ENCODE measurements at places on chromosomes 5 and 9. TPM values are rescaled to one million over a fixed set of nuclear protein-coding genes. Genes with fewer than 3 reads are reported as not detected.

The ARPC5L gene
- 74.0 TPM for total RNA-seq

The C5orf34 gene
- total RNA-seq, result 4.3 TPM

The APBB3 gene
- total RNA-seq, result 8.6 TPM

The PFN3 gene
- total RNA-seq, result not detected

The ARL14EPL gene
- total RNA-seq, result not detected

The IFNK gene
- total RNA-seq, result not detected

The PPP2R2B gene
- 0.19 TPM for total RNA-seq

The NEUROG1 gene
- not detected for total RNA-seq

The TSSK1B gene
- total RNA-seq, result not detected

The DMGDH gene
- total RNA-seq, result not detected

The OR1J2 gene
- total RNA-seq, result not detected

The C9orf153 gene
- total RNA-seq, result 0.14 TPM

The CDKN2B-AS1 gene
- not detected for total RNA-seq

The SLC36A3 gene
- not detected for total RNA-seq

The TNFSF15 gene
- total RNA-seq, result 0.16 TPM

The ACSL6 gene
- not detected for total RNA-seq

The ANKRD31 gene
- total RNA-seq, result 0.06 TPM

The STXBP1 gene
- total RNA-seq, result 14.6 TPM

The LAMC3 gene
- total RNA-seq, result 2.0 TPM

The QRFP gene
- not detected for total RNA-seq

The ELOVL7 gene
- total RNA-seq, result 12.0 TPM

The SH3PXD2B gene
- 12.4 TPM for total RNA-seq

The PHPT1 gene
- total RNA-seq, result 308 TPM

The LRRC19 gene
- not detected for total RNA-seq

The PTGES gene
- 131 TPM for total RNA-seq

The ZNF879 gene
- total RNA-seq, result 0.65 TPM

The SOX30 gene
- not detected for total RNA-seq

The IFNA21 gene
- total RNA-seq, result not detected

The LCN15 gene
- total RNA-seq, result 0.26 TPM

The BSPRY gene
- not detected for total RNA-seq

The RFESD gene
- 2.5 TPM for total RNA-seq

The SH3GL2 gene
- not detected for total RNA-seq

The FOXD4L6 gene
- total RNA-seq, result not detected

The BARX1 gene
- total RNA-seq, result 13.6 TPM

The ALDH1B1 gene
- 49.7 TPM for total RNA-seq

The NTRK2 gene
- 0.04 TPM for total RNA-seq

The PRLR gene
- 0.39 TPM for total RNA-seq

The C5orf24 gene
- total RNA-seq, result 18.9 TPM

The HRH2 gene
- 0.46 TPM for total RNA-seq

The ENTPD8 gene
- 0.19 TPM for total RNA-seq

The PGM5 gene
- not detected for total RNA-seq

The POC5 gene
- 9.2 TPM for total RNA-seq

The PCDHGA10 gene
- total RNA-seq, result not detected

The PCSK1 gene
- 0.16 TPM for total RNA-seq

The LCN2 gene
- total RNA-seq, result 3.9 TPM

The TRPM3 gene
- total RNA-seq, result not detected

The GABRG2 gene
- total RNA-seq, result not detected

The PCDHB3 gene
- total RNA-seq, result not detected

The NR5A1 gene
- total RNA-seq, result not detected

The DAB2IP gene
- total RNA-seq, result 10.3 TPM
